ENCODE measurements at places on chromosomes 1 and 21.

DNA sequence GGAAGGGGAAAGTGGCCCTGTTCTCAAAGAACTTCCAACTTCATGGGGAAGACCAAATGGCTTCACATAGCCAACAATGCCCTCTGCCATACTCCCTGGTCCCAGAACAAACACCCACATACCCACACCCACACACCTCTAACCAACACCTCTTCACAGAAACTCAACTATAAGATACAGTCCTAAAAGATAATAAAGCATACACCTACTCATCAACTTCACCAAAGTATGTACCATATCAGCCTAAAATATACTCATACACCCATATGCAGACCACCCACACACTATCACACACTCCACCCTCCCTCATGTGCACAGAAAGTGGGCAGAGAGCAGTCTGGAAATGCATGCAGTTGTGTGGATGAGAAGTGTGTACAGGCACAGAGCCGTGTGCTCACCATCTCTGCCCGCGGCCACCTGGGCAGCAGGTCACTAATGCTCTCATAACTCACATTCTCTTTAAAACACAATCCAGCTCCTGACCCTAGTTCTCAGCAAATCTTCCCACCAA lies 27.7 kb downstream of the IQGAP3 start:
- no peak for DNase-seq

- DNase-seq, result no peak
Measured at GRCh38 chr1:43453442-43454269, at the start of gene HYI. TSS of gene HYI (minus strand) at chr1:43453931. CDS start at chr1:43453793, 138 bp downstream.

DNA sequence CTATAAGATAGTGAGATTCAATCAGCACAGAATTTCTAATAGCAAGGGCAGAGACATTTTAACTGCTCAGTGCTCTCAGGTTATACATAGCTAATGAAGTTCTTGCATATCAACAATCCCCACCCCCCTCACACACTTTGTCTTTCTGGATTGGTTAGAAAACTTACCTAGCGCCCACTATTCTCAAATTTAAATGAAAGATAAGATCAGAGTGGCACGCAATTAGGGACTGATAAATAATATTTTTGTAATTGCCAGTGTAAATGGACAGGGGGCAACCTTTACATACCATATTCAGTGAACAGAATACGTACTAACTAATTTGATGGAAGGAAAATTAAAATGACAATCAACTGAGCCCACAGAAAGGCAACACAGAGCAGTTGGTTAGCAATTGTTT lies 11.7 kb downstream of the SELL start:
- DNase-seq, result no peak

GRCh38 chr1:201169971-201170532 lies 15.8 kb upstream of the TMEM9 start:
- DNase-seq, result no peak

GRCh38 chr1:213110349-213111300 lies 59.6 kb downstream of the RPS6KC1 start:
- DNase-seq, result no peak
